ENCODE measurements at places on chromosomes 4 and X.

GRCh38 chr4:109215506-109215905 lies 87.0 kb downstream of the COL25A1 start:
- no peak for DNase-seq

DNA sequence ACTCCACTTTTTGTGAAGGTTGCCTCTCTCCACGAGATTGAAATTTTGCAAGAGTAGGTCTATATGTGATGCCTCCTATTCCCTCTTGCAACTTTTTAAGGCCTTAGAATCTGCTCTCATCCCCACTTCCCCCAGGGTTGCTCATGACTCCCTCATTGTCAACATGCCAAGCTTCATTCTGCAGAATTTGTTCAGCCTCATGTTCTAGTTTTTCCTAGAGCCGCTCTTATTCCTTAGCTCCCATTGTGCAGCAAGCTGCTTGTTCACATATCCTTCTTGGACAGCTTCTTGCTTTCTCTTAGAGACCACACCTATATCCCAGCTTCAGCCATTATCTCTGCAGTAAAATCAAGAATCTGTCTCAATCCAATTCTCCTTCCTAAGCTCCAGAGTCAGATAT lies 82.4 kb downstream of the CNGA2 start:
- DNase-seq, result no peak

DNA sequence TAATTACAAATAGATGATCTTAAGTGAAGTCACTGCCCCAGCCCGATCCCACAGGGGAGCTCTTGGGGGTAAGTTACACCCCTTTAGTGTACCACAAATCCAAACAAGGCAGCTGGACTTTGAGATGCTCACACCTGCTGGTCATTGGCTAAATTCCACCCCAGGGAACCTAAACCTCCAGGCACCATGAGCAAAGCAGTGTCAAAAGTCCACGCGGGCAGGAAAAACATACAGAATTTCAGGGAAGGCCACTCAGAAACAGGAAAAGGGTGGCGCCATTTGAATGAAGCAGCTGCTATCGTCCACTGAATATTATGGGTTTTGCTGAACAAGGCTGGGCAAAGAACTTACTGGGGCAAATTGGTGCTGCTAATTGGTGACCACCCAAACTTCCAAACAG lies 30.9 kb downstream of the SUPT20HL1 start:
- DNase-seq, result no peak

GRCh38 chr4:156060661-156061060 lies 107.0 kb upstream of the CTSO start:
- DNase-seq, result no peak

- DNase-seq, result no peak
Observed at GRCh38 chr4:52865300-52865699, 3.2 kb downstream of the RASL11B start.

DNA sequence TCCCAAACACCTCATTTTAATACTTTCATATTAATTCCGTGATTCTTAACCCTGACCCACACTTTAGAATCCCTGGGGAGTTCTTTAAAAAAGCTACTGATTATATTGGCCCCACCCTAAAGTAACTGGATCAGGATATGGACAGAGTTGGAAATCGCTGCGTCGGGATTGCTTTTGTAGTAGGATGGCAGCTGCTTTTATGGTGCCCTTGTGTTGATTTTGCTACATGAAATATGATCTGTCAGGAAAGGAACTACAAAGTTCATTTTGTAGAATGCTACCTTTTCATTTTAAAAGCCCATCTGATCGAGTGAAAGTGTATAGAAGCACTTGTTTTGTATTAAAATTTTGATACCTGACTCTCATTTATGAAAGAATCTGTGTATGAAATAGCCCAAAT lies 43.6 kb downstream of the TMEM131L start:
- DNase-seq, result no peak

GRCh38 chrX:137151403-137151802 lies 117.6 kb upstream of the GPR101 start:
- DNase-seq, result no peak

DNA sequence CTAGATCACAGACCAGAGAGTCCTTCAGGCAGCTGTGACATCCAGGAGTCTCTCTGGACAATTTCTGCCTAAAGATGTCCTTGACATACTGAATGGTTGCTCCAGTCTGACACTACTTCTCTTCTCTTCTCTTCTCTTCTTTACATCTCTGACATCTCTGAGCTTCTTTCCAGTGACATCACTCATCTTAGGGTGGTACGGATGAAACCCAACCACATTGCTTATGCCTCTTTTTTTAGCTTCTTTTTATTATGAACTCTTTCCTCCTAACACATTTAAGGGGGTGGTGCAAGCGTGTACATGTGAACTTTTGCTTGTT lies 39.4 kb upstream of the IRF2 start:
- DNase-seq, result no peak

DNA sequence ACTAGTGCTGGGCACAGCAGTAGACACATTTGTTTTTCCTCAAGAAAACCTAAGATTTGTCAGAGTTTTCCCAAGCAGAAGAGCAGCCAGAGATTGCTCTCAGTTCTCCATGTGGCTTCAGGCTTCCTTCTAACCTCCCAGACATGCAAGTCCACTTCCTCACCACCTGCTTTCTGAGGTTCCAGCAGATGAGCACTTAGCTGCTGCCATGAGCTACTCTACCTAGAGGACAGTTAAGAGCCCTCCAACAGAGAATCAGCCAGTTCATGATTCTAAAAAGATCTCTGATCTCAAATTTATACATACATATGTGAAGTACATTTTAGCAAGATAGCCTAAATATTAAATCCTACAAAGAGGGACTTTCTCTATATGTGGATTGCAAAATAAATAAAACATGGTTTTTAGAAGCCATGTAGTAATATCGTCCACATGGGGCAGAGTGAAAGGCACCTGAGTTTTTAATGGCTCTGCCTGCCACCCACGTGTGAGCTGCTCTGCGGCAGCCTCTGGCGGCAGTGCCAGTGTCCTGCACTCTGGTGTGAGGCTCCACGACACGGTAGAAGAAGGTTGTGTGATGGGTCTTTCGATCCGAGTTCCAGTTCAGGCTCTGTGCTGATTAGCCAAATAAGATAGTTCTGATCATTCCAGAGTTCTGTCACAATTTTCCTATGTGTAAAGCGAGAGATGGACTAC lies 10.3 kb downstream of the CYP4V2 start:
- DNase-seq, result peak; percentile 9

GRCh38 chr4:25656031-25656430 lies 380 bp downstream of the SLC34A2 start:
- no peak for DNase-seq

GRCh38 chrX:10085223-10085622 lies 71.6 kb upstream of the CLCN4 start:
- DNase-seq, result no peak

- DNase-seq, result no peak
Observed at GRCh38 chr4:1792832-1793495, at the start of gene FGFR3. Gene FGFR3, plus strand, starts transcription at chr4:1793293. Its CDS starts 642 bp downstream, at chr4:1793935.

DNA sequence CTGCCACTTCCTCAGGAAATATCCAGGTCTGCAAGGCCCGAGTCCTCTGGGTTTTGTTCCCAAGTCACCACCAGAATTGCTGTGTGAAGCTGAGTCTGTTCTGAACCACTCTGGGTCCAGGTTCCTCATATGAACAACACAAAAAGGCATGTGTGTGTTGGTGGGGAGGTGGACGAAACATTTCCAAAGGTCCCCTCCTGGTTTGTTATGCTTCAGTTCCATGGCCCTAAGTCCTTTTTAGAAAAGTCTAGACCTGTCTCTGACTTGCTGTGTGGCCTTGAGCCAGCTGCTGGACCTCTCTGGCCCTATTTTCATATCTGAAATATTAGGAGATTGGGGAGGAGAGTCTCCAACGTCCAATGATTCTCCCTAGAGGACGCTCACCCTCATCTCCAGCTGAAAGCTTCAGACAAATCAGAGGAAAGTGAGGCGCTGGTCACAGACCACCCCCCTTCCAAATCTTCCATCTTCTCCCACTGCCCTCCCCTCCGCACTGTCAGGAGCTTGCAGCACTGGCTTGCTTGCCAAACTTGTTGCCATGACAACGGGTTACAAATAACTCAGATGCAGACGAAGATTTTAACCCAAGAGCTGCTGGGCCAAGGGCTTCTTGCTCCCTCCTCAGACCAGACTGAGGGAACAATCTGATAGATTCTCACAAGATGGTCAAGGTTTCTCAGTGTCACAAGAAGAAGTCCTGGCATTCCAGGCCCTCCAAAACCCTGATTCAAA lies 64.5 kb downstream of the SMC1A start:
- DNase-seq, result no peak

DNA sequence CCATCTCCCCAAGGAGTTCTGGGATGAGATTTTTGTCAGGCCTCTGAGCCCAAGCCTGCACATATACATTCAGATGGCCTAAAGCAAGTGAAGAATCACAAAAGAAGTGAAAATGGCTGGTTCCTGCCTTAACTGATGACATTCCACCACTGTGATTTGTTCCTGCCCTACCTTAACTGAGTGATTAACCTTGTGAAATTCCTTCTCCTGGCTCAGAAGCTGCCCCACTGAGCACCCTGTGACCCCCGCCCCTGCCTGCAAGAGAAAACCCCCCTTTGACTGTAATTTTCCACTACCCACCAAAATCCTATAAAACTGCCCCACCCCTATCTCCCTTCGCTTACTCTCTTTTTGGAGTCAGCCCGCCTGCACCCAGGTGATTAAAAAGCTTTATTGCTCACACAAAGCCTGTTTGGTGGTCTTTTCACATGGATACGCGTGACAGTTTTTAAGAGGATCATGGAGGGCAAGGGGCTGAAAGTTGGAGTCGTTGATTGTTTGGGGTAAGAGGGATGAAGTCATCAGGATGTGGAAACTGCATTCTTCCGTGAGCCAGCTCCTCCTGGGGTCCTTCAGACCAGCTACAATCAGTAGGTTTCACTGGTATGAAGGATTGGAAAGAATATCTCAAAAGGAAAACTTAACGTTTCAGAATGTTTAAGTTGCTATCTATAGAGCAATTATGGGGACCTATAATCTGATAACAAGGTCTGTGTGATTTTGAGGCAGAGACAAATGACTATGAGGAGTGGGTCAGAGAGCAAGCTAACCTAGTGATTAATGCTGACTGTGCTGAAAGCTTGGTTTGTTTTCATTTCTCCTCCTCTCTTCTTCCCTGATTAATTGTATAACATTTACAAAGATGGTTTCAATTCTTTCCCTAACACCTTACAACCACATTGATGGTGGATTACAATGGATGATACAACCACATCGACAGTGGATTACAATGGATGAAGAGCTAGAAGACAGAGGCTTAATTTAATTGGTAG lies 28.6 kb upstream of the MAGEA11 start:
- no peak for DNase-seq

Data from NCI-H2107 (cell line).